ENCODE measurements at places on chromosomes 1 and 21.

DNA sequence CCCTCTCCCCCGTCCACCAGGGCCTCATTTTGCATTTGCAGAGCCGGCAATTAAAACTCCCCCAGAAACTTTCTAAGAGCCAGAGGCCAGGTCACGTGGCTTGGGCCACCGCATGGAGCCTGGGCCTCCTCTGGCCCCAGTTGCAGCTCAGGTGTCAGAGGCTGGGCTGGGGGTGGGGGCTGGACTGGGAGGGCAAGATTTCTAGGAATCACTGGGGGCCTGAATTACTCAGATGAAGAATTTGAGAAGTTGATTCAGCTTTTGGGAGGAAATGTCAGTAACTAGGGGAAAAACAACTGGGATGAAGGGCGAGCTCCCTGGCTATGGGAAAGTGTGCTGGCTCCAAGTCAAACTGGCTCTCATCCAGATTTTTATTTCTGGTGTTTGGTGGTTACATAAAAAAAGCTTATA is 151.0 kb downstream of the CDC7 start:
- DNase-seq: no peak

GRCh38 chr1:218357211-218357892 is 12.2 kb downstream of the TGFB2 start:
- DNase-seq: no peak

DNA sequence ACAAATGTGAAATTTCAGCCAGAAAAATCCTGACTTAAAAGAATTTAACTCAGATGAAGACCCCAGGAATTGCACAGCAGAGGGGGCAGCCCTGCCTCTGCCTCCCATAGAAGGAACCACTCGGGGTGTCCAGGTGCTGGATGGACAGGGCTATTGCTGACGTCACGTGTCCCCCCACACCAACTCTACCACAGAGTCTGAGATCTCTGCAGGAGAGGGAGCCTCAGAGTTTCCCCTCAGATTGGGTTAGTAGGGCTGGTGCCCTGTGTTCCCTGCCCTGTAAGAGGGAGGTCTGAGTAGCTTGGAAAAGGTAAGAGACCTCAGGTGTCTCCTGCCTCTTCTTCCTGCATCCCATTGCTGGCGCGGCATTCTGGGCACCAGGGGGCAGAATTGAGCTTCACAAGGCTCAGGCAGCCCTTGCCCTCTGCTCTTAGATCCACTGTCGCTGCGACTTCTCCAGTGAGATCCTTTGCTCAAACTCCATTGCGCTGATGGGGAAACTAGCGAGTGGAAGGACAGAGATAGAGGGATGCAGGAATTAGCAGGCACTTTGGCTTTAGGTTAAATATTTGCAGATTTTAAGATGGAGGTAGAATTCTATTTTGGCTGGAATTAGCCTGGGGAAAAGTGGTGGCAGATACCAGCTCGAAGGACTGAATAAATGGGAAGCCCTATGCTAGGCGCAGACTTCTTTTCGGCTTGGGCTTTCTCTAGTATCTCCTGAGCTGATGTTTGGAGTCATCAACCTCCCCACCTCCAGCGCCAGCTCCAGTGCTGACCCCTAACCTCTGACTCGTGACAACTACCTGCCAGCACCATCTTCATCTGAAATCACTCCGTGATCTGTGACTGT is 42.8 kb upstream of the DMBX1 start:
- DNase-seq: peak; percentile 82

GRCh38 chr1:58774027-58774426 is 9.8 kb downstream of the JUN start:
- DNase-seq: no peak

DNA sequence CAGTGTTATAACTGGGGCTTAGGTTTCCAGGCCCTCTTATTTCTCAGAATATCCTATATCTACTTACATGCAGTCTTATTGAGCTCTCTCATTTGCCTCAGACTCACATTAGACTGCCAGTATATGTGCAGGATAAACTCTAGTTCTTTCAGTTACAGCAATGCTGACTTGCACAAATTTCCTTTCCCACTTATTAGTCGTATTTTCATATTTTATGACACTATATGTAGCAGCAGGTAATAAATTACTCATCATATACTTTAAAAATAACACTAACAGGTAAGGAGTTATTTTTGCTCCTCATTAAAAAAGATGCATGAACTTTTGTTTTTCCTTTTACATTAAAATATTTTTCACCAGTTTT is 65.7 kb downstream of the GADD45A start:
- no peak for DNase-seq

- DNase-seq: no peak
Measured at GRCh38 chr1:67560580-67561255, 124.3 kb upstream of the GADD45A start.

DNA sequence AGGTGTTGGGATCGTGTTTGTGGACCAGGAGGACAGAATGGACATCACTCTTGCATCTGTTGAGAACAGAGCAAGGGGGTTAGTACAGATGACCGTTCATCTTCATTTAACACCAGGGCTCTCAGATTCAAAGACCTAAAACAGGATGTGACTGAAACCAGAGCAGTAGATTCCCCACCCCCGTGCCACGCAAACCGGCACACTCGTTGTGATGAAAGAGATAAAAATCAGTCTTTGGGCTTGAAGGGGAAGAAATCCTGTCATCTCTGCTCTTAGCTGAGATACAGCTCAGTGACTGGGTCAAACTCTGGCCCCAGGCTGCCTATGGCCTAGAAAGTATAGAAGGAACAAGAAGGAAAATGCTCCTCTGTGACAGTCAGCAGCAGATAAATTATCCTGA is 146.2 kb upstream of the KRTAP19-8 start:
- DNase-seq: peak; percentile 79

DNA sequence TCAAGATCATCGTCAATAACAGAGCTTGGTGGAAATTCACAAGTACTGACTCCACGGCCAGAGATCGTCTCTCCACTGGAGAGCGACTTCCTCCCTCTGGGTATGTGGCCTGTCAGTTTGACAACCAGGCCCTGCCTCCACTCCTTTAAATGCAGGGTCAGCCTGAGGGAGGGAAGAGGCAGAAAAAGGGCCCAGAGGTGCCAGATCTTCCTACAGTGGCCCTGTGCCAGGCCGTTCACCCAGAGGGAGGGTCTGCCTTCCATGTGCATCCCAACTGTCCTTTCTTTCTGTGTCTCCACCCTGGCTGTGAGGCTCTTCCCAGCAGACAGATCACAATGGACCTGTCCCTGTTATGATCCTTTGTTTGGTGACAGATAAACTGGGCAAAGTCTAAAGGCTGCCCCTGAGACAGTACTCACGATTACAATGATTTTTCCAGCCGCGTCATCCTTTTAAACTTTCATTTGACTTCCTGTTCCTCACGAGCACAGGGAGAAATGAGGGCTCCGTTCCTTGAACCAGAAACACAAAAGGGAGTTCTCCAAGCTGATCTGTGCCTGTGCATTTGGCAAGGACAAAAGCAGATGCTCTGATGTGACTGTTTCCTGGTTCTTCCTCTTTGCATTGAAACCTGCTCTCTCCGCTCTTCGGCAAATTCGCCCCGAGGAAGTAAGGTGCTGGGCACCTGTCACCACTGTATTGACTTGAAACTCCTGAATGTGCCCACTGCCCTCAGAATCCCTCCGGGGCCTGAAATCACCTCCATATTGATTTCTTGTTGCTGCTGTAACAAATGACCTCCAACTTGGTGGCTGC is 126.7 kb downstream of the PGBD5 start:
- DNase-seq: no peak

- DNase-seq: no peak
Measured at GRCh38 chr1:78210175-78210574, 164.4 kb downstream of the GIPC2 start.

DNA sequence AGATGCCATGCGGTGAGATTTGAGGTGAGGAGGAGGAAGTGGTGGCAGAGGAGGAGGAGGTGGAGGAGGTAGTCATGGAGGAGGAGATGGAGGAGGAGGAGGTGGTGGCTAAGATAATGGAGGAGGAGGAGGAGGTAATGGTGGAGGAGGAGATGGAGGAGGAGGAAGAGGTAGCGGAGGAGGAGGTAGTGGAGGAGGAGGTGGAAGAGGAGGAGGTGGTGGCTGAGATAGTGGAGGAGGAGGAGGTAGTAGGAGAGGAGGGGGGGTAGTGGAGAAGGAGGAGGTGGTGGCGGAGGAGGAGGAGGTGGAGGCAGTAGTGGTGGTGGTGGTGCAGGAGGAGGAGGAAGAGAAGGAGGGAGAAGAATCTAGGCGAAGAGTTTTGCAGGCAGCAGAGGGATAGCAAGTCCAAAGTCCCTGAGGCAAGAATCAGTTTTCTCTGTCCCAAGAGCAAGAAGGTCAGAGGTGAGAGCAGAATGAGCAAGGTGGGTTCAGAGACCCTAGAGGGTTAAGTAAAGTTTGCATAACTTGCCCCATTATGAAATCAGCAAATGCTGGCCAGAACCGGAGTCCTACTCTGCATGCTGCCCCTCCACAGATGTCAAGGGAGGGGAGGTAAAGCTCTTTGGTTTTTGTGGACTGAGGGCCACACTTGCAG is 38.9 kb upstream of the GNPAT start:
- no peak for DNase-seq

Data from stimulated activated CD4-positive, alpha-beta T cell treated with anti-CD3 and anti-CD28 coated beads, Interleukin-4, amount 100 ng/mL, for 1 hour (primary cell).